CD4-positive, alpha-beta T cell treated with Interleukin-15 for 4 hours (primary cell): ENCODE measurements at places on chromosomes 2 and 18.

DNA sequence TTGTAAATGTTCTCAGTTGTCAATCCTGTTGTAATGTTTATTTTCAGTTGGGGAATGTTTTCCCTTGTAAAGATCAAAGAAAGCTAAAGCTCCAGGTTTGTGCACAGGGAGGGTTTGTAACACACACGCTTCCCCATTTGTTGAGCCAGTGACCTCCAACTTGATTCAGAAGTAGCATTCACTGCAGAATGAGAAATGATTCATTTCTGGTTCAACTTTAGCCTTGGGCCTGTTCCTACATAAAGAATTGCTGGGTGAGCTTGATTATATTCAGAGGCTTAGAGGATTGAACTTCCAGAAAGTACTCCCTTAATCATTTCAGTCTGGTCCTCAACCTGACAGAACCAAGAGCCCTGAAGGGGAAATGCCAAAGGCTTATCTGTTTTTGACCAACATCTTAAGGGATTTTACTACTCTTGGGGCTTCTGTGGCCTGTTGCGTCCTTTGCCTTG, 70.6 kb upstream of the CAVIN2 start:
- no peak for DNase-seq

DNA sequence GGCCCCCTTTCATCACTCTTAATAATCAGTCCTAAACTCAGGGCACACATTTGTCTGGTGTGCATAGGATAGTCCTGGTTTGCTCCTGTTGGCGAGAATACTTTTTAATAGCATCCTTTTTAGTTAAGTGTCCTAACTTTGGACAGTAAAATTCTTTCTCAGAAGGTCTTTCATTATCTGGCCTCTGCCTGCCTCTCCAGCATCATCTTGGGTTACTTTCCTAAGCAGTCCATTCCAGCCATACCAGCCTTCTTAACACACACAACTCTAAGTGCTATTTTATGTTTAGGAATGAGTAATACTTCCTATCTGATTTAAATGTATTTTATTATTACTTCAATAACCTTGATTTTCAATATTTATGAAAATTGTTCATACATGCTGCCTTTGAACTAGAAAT, 151.0 kb downstream of the ACOXL start:
- no peak for DNase-seq

DNA sequence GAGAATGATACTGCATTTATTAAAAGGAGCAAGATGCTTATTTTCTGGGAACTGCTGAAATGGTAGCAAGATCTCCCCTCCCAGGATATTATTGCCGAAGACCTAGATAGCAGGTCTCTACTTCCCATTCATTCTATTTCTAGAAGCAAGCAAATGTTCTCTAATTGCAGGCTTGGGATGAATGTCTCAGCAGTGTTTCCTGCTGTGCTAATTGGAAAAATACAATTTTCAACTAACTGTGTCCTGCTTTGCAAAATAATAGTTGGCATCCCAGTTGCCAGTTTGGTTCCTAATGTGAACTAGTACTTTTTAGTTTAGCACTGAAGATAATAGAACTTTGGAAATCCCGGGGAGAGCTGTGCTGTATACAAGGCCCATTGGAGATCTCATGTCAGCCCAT, 26.1 kb downstream of the SLC20A1 start:
- no peak for DNase-seq

- no peak for DNase-seq
Measured at GRCh38 chr2:180205621-180206235, 198.6 kb upstream of the CWC22 start.

- DNase-seq, result no peak
Measured at GRCh38 chr2:48175656-48176055, 269.4 kb upstream of the FBXO11 start.

- no peak for DNase-seq
Measured at GRCh38 chr2:231163011-231163410, 35.4 kb upstream of the ARMC9 start.

DNA sequence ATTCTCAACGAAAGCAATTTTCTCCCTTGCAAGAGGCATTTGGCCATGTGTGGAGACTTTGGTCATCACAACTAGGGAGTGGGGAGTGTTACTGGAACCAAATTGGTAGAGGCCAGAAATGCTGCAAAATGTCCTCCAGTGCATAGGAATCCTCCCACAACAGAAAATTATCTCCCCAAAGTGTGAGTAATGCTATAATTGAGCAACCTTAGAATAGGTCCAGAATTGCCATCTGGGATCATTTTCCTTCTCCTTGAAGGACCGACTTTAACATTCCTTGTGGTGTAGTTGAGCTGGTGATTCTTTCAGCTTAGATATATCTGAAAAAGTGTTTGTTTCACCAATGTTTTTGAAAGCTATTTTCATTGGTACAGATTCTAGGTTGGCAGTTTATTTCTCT, 111.2 kb upstream of the SMIM21 start:
- DNase-seq, result no peak

GRCh38 chr2:235752846-235753245, 259.0 kb downstream of the AGAP1 start:
- no peak for DNase-seq

DNA sequence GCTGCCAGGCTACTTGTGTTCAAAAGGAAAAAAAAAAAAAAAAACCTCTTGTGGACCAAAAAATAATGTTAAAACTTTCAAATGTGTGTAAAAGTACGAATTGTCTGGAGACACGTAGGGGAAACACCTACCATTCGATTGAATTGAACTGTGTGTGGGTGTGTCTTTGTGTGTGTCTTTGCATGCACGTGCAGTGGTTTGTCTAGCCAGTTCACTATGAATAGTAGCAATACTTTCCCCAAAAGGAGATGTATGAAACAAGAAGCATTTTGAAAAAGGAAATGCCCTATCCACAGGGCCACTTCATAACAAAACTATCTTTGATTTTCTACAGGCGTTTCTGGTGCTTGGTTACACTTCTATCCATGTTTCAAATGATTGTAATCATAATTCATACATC, 186.8 kb downstream of the RPRM start:
- DNase-seq, result no peak

- no peak for DNase-seq
Measured at GRCh38 chr18:10317864-10318690, 136.4 kb upstream of the APCDD1 start.

- no peak for DNase-seq
Measured at GRCh38 chr18:3879836-3880120, 429.8 kb downstream of the TGIF1 start.

- peak; percentile 18 for DNase-seq
Measured at GRCh38 chr2:201964631-201965206, 68.9 kb upstream of the FZD7 start.

GRCh38 chr2:30382995-30383394, 64.1 kb upstream of the LCLAT1 start:
- DNase-seq, result no peak

GRCh38 chr2:10276481-10277292, 26.0 kb upstream of the HPCAL1 start:
- DNase-seq, result no peak

DNA sequence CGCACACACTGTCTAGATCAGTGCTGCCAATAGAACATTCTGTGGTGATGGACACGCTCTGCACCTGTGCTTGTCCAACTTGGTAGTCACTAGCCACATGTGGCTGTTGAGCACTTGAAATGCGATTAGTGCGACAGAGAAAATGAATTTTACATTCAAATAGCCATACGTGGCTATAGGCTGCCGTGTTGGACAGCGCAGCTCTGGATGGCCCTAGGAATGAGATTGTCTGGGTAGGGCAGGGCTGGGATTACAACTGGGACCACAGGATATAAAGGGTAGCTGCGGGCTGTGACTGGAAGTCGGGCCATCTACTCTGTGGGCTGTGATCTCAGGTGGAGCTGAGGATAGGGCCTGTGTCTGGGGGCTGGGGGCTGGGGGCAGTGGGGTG, 5.2 kb downstream of the ASIC4 start:
- no peak for DNase-seq

GRCh38 chr2:65724336-65724735, 291.9 kb upstream of the SPRED2 start:
- DNase-seq, result no peak

DNA sequence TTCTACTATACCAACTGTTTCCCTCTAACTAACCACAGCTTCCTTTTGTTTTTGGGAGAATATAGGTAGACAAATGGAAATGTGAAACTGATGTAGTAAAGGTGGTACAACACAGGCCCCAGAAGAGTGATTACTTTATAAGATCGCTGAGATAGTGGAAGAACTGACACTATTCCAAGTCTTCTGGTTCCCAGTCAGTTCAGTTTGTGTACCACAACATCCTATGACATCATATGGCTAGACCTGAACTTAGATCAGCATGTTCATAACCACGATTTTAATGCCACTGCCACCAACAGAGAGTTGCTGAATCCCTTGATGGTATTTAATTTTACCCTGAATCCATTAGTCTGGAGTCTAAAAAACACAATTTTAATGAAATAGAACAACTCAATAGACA, 328.9 kb downstream of the GPD2 start:
- DNase-seq, result no peak

DNA sequence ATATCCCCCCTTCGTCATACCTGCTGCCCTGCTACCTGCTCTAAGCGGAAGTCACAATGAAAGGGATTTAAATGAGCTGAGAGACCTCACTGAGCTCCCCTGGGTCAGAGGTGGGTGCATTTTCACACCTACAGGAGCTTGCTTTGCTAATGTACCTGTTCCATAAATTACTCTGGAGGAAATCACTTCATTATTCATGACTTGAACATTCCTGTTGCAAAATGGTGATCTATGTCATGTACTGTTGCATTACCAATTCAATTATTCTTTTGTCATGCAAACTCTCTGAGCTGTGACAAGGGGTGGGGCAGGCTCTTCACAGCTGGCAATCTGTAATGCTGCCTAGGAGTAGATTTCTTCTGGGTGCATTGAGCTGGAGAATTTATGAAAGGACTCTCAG, 761.3 kb downstream of the TSN start:
- no peak for DNase-seq

DNA sequence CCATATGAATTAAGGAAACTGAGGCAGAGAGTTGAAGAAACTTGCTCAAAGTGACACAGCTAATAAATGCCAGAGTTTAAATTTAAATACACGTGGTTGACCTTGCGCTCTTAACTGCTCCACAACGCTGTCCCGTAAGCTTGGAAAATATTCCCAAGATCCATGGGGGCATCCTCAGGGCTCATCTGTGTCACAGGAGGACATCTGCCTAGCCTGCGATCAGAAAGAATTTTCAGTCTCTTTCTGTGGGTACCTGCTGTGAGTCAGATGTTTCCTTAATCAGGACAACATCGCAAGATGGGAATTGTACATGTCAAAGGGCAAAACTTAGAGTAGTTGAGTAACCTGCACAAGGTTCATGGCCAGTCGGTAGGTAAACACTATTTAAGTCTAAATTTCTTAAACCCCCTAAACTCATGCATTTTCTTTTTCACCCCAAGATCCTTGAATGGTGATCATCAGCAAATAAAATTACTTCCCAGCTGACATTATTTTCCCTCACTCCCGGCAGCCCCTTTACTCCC, 1.4 kb downstream of the CMPK2 start:
- no peak for DNase-seq

GRCh38 chr18:1906421-1906820, 664.9 kb downstream of the METTL4 start:
- DNase-seq, result no peak

DNA sequence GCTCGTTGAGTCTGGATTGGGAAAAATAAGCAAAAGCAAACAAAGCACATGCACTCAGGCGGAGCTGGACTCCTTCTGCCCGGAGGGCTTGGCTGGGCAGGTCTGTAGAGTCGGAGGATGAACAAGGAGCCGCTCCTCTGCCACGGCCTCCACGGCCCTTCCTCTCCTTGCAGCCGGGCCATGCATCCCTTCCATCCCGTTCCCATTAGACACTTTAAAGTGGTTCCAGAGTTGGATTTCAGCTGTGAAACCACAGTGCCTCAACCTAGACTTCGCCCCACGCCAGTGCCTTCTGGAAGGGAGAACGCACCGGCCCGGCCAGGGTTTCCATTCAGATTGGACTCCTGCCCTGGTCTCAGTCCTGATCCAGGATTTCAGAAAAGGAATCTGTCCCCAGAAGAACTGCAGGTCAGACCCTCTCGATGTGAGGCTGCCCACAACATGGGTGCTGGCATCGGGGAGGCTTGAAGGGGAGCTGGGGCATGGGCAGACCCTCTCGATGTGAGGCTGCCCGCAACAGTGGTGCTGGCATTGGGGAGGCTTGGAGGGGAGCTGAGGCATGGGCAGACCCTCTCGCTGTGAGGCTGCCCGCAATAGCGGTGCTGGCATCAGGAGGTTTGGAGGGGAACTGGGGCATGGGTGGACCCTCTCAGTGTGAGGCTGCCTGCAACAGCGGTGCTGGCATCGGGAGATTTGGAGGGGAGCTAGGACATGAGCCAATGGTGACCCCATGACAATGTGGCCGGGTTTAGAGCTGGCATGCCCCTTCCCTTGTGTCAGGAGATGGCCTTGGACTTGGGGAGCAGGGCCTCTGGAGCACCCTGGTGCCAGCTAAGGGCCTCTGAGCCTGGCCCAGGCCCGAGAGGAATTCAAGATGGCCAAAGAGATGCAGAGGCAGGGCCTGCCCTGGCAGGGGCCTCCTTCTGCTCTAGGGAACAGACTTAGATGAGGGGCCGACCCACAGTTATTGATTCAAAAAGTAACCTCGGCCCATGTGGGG, 304.5 kb downstream of the NDUFA10 start:
- DNase-seq, result no peak

DNA sequence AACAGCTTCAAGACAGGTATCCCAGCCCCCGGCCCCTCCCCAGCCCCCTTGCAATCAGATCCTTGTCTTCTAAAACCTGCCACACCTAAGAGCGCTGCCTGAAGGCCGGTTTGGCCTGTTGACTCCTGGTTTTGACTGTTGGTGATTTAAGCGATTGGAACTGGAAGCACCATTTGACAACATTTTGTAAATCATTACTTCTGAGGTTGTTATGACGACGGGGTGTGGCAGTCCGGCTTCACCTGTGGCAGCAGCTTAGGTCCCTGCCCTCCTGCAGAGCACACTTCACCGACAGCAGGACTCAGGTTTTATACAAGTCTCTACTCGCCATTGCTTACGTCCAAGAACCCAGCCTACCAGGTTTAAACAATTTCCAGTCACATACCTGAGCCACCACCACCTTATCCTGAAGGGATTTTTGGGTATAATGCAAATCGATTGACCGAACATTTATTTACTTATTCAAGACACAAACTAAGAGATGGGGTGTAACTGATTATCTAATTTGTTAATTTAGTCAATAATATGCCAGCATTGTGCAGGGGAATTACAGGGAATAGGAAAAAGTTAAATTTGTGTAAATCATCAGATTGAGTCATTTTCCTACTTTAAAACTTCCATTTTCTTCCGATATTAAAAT, 707 bp upstream of the DGUOK start:
- no peak for DNase-seq

DNA sequence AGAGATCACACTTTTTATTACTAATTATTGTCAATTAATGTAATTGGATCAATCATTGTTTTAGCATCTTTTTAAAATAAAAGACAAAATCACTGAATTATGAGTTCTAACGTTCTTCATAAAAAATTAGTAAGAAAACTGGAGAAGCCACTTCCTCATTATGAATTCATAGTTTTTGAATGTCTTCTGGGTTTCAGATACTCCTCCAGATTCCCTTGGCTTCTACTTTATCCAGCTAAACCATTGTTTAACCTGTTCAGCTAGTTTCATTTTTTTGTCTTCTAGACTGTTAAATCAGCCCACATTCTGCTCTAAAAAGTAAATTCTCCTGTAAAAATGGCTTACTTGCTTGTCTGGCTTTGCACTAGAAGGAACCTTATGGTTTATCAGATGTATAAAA, 753.4 kb upstream of the ACVR2A start:
- no peak for DNase-seq

GRCh38 chr2:205878999-205879762, 196.9 kb downstream of the NRP2 start:
- DNase-seq, result no peak

GRCh38 chr2:11100976-11101375, 54.3 kb upstream of the SLC66A3 start:
- no peak for DNase-seq
